Mesenchymal stem cell (in vitro differentiated cells and primary cell): ENCODE measurements at places on chromosomes 12 and 14.

- DNase-seq: peak; percentile 34
Measured at GRCh38 chr14:39268393-39268792, 34.7 kb downstream of the MIA2 start.

- DNase-seq: no peak
Measured at GRCh38 chr14:77645520-77646230, 29.2 kb upstream of the SPTLC2 start.

- no peak for DNase-seq
Measured at GRCh38 chr14:33992274-33993007, 41.6 kb upstream of the EGLN3 start.

- peak; percentile 93 for DNase-seq
Measured at GRCh38 chr12:54016478-54016964, 7.7 kb downstream of the HOXC8 start.

- DNase-seq: no peak
Measured at GRCh38 chr12:83320350-83320749, 633.6 kb downstream of the TMTC2 start.

GRCh38 chr12:32139064-32139421 lies 32.4 kb downstream of the BICD1 start:
- peak; percentile 73 for DNase-seq

GRCh38 chr14:53894456-53894855 lies 62.2 kb downstream of the BMP4 start:
- peak; percentile 76 for DNase-seq

DNA sequence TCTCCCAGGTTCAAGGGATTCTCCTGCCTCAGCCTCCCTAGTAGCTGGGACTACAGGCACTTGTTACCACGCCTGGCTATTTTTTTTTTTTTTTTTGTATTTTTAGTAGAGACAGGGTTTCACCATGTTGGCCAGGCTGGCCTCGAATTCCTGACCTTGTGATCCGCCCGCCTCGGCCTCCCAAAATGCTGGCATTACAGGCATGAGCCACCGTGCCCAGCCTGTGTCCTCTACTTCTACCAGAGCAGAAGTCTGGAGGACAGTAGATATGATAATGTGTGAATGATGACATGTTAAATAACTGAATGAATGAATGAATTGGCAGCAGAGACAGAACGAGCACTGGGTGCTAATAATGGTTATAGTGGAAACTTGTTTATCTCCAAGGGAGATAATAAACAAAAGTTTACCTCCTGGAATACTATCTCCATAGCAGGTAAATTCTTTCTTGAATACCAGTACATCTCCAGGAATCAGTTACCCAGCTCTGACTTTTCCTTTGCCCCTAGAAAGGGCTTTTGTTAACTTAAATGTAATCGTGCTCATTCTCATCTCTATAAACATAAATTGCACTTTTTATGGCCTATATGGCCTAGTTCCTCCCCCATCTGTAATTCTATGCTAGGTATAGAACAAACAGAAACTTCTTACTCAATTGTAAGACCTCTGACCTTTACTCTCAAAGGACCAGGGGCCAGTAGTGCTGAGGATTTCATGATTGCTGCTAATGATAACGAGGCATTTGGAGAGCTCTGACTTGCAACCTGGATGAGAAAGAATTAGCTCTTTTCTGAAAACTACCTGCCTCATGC lies 7.2 kb upstream of the LGALS3 start:
- no peak for DNase-seq

DNA sequence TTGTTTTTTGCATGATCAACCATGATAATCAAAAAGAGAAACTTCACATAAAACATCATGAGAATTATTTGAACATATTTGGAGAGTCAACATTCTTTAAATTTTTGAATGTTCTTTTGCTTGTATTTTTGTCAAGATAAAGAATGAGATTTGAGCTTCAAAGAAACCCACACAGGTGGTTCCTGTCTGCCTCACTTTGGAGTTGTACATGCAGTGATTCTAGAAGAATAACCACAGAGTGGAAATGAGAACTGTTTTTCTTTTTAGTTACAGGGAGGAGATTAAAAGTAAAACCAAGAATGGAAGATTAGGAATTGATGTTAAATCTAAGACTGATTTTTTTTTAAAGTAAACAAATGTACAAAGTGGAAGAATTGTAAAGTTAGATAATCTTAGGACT lies 2.3 kb upstream of the ZNF705A start:
- DNase-seq: no peak

DNA sequence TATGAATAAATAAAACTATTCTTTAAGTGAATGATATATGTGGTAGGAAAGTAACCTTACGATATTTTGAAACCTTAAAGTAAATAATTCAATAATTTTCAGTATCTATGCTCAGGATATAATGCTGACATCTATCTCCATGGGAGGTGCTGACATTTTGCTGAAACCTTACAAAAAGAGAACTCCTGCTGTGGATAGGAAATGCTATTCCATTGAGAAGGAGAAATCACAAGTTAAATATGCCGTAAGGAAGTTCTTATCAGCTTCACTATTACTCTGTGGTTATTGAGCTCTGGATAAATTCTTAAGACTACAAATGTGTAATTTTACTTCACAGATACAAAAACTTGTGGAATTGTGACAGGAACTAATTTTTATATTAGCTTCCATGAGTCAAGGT lies 722.1 kb downstream of the TMTC2 start:
- no peak for DNase-seq

- DNase-seq: no peak
Measured at GRCh38 chr12:117489671-117490070, 128.2 kb upstream of the NOS1 start.

DNA sequence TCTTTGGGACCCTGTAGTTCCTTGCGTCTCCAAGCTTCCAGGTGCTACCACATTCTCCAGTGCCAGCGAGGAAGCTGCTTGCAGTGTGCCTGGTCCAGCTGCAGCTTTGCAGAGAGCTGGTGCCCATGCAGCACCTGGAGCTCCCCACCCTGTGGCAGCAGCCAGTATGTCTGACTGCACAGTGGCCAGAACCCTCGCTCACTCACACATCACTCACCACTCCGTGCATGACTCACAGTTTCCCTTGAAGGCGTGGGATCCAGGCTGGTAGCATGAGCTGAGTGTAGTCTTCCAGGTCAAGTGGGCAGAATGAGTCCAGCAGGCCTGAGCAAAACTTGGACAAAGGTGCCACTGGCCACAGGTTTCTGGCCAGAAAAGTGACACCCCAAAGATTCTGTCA lies 33.6 kb downstream of the SDR9C7 start:
- peak; percentile 10 for DNase-seq

GRCh38 chr12:89857652-89858274 lies 149.1 kb upstream of the ATP2B1 start:
- DNase-seq: no peak

GRCh38 chr12:56629459-56630179 lies 507 bp downstream of the BAZ2A start:
- peak; percentile 27 for DNase-seq

GRCh38 chr12:2735432-2735831 lies 59.3 kb upstream of the FKBP4 start:
- DNase-seq: no peak

- no peak for DNase-seq
Measured at GRCh38 chr14:101992708-101993107, 28.3 kb downstream of the DYNC1H1 start.

DNA sequence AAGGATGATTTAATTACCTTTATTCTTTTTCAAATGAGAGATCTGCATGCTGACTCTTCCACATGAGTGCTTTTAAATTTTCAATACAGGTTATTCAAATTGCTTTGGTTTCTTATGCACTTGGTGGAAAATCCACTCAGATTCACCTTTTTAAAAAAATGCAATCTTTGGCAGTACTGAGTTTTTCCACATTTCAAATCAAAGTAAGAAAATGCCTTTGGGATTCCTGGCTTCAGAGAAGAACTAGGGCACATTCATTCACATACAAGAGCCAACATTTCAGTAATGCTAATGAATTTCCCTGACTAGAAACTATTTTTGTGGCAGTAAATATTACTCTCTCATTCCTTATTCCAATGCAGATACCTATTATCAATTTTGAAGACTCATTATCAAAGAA lies 342.2 kb downstream of the ETNK1 start:
- no peak for DNase-seq

- DNase-seq: no peak
Measured at GRCh38 chr12:11702959-11703358, 53.5 kb downstream of the ETV6 start.

GRCh38 chr12:48029491-48030172 lies 25.4 kb upstream of the COL2A1 start:
- no peak for DNase-seq

- DNase-seq: no peak
Measured at GRCh38 chr12:110733900-110734299, 8.8 kb downstream of the PPP1CC start.

GRCh38 chr14:93232159-93232558 lies 25.1 kb downstream of the UBR7 start:
- no peak for DNase-seq

DNA sequence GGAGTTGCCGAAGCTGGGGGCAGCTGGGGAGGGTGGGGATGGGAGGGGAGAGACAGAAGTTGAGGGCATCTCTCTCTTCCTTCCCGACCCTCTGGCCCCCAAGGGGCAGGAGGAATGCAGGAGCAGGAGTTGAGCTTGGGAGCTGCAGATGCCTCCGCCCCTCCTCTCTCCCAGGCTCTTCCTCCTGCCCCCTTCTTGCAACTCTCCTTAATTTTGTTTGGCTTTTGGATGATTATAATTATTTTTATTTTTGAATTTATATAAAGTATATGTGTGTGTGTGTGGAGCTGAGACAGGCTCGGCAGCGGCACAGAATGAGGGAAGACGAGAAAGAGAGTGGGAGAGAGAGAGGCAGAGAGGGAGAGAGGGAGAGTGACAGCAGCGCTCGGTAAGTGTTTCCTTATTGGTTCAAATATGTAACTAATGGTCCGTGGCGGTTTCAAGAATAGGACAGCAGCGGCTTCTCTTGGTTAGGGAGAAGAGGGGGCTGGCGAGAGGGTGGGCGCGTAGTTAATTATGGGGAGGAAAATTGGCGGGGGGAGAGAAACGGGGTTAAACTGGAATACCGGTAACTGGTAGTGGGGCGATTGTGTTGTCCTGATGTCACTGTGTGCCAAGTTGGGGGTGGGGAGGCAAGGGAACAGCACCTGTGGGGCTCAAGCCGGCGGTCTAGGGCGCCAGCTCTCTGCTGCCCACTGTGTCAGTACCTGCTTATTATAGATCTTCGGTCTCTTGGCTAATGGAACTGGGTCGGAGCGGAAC lies 8.4 kb downstream of the HOXC8 start:
- DNase-seq: peak; percentile 80

- peak; percentile 40 for DNase-seq
Measured at GRCh38 chr14:70707138-70708038, 65.7 kb downstream of the TTC9 start.

DNA sequence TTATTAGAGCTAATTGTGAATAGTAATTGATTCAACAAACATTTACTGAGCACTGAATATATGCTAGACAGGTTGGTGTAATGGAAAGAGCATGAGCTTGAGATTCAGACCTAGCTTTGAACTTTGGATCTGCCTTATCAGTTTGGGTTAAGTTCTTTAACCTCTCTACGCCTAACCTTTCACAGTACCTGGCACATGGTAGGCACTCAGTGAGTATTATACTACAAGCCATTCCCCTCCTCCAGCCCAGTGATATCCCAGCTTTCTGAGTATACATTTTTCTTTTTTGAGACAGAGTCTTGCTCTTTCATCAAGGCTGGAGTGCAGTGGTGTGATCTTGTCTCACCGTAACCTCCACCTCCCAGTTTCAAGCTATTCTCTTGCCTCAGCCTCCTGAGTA lies 32.0 kb downstream of the FAM177A1 start:
- no peak for DNase-seq

GRCh38 chr12:65945457-65945856 lies 121.2 kb downstream of the HMGA2 start:
- no peak for DNase-seq

GRCh38 chr12:71107936-71108335 lies 49.9 kb downstream of the TSPAN8 start:
- DNase-seq: no peak

DNA sequence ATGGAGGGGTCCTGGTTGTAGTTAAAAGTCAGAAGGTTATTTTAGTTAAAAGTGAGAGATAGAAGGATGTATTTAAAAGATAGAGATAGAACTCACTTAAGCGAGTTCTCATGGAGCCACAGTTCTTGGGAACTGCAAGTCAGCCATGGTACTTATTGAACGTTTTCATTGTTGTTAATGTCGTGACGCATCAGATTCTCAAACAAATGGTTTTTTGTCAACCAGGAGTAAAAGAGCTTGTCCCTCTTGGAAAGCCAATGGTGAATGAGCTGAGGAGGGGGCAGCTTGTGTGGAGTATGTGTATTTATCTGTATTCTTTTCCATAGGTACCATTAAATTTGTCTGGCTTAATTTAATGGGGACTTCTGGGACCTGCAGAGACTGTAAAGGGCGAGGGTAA lies 68.6 kb downstream of the FIGNL2 start:
- no peak for DNase-seq

- peak; percentile 14 for DNase-seq
Measured at GRCh38 chr12:47100160-47100559, 20.4 kb upstream of the AMIGO2 start.

GRCh38 chr12:72586456-72586855 lies 314.3 kb downstream of the TRHDE start:
- DNase-seq: no peak

GRCh38 chr12:125373375-125373774 lies 308.1 kb downstream of the AACS start:
- DNase-seq: no peak

DNA sequence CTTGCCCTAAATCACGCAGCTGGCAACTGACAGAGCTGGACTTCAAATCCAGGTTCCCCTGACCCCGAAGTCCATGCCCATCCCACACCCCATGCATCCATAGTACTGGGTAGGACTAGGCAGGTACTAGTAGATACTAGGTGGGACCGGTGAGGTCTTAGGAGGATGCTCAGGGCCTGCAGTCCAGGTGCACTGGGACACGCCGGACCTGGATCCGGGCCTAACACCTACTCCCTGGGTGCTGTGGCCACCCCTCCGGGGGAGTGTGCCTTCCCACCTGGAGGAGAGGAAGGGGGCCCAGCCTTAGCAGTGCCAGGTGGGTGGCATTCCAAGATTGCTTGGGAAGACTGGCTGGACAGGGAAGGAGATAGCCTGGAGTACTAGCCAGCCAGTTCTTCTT lies 64.8 kb downstream of the CACNA1C start:
- no peak for DNase-seq

DNA sequence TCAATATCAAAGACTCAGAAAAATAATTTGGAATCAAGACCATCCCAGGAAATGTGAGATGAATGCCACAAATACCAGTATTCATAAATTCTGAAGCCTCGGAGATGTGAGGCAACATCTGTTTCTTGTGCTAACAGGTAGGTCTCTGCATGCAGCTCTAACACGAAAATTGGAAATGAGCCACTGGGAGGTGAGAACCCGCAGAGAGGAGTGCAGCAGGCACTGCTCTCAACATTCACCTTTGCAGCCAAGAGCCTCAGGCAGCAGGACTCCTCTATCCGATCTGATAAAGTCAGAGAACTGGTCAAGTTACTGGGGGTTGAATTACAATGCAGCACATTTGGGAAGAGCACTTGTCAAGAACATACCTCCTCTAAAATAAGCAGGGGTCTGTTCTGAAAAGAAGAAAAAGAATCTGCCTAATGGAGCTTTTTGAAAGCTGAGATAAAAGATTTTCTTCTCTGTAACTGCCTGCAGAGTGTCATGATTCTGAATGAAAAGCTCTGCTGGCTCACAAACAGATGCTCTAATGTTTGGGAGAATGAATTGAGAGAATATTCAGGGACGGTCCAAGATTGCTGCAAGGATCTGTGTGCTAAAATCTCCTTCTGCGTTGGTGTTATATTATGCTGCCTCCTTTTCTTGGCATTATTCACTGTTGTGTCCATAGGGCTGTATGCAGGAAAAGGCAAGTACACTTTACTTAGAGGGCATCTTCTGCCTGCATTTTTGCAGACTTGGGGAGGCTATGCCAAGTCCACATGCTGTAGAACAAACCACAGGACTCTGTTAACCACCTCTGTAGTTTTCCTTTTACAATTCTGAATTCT lies 209.6 kb upstream of the KRR1 start:
- no peak for DNase-seq
